Chondrocyte (in vitro differentiated cells): ENCODE measurements at places on chromosomes 2 and 18. TPM values are rescaled to one million over a fixed set of nuclear protein-coding genes. Genes with fewer than 3 reads are reported as not detected.

DNA sequence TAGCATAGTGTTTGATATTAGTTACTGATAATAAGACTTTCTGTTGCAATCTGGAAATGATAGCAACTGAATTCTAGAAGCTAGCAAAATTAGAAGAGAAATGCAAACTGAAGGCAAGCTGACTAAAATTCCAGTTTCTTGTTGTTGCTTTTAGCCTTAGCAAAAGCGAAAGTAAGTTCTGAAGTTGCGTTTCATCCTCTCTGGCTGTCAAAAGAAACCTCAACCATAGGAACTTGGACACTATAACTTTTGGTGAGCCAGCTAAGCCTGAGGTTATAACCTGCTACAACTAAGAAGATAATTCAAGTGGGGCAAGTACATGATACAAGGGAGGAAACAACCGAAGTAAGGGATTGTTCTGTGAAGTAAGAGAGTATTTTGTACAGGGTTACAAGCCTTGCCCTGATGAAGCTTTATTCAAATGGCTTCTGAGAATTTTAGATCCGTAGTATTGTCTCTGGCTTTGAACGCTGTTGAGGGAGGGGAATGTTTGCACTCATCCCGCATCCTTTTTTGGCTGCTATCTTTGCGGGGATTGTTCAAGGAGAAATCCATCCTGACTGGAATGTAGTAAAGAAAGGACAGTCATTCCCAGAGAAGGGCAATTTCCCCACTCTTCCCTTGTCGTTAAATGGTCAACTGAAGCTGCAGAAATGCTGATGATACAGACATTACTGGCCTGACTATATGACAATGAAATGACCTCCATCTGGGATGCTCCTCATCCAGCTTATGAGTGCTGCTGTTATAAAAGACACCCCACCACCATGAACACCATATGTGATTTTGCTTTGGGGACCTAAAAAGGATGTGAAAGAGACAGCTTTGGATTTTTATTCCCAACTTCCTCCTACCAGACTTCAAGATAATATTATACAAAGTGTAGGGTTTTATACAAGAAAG, 7.0 kb upstream of the TMX3 start:
- H3K36me3 ChIP-seq, result peaks cover 2% of the 10 kb centered on the region
- no peak overlapping the region for H3K4me3 ChIP-seq
- no peak overlapping the region for H3K27ac ChIP-seq
- DNase-seq, result no peak
- H3K4me1 ChIP-seq, result peaks cover 3% of the 10 kb centered on the region

DNA sequence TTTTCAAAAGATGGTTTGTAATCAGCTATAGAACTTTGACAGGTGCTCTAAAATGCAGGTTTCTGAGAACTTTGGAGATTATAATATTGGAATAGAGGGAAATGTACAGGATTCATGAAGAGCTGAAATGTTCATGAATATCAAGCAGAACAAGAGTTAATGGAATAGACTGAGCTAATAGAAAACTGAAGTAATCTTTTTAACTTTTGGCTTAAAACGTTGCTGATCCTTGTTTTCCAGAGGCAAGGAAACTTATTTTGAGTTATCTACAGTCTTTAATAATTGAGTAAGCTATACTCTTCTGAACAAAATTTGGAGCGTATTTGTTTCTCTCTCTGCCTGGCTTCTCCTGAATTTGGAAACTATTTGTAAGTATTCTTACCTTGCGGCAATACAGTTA, 10.8 kb upstream of the IL18RAP start:
- peaks cover 11% of the 10 kb centered on the region for H3K27me3 ChIP-seq
- H3K27ac ChIP-seq, result no peak overlapping the region
- H3K4me3 ChIP-seq, result no peak overlapping the region
- H3K36me3 ChIP-seq, result no peaks in the 10 kb centered on the region
- H3K4me1 ChIP-seq, result no peaks in the 10 kb centered on the region

DNA sequence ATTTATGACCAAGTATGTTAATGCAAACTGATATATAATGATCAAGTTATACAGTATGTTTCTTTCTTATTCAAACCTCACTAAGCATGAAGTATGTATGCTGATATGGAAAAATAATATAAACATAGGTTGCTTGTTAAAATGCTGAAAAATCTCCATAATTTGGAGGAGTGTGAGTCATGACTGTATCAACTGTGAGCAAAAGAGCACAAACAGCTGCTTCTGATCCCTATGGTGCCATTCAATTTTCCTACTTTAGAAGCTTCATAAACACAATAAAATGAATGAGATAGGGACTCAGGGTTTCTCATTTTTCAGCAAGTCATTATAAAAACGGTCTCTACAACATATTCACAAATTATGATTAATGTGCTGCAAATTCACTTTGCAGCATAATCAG, 129.9 kb upstream of the TFPI start:
- no peak overlapping the region for H3K27ac ChIP-seq
- DNase-seq, result no peak
- no peaks in the 10 kb centered on the region for H3K36me3 ChIP-seq
- H3K4me3 ChIP-seq, result no peak overlapping the region
- H3K27me3 ChIP-seq, result no peaks in the 10 kb centered on the region
- peaks cover 10% of the 10 kb centered on the region for H3K4me1 ChIP-seq

GRCh38 chr2:47058003-47058931, 96.8 kb downstream of the STPG4 start:
- peaks cover 7% of the 10 kb centered on the region for H3K36me3 ChIP-seq
- no peak for DNase-seq
- H3K27ac ChIP-seq, result peak overlapping the region; percentile 88
- H3K4me1 ChIP-seq, result peaks cover 57% of the 10 kb centered on the region
- H3K4me3 ChIP-seq, result no peak overlapping the region
- no peaks in the 10 kb centered on the region for H3K27me3 ChIP-seq

DNA sequence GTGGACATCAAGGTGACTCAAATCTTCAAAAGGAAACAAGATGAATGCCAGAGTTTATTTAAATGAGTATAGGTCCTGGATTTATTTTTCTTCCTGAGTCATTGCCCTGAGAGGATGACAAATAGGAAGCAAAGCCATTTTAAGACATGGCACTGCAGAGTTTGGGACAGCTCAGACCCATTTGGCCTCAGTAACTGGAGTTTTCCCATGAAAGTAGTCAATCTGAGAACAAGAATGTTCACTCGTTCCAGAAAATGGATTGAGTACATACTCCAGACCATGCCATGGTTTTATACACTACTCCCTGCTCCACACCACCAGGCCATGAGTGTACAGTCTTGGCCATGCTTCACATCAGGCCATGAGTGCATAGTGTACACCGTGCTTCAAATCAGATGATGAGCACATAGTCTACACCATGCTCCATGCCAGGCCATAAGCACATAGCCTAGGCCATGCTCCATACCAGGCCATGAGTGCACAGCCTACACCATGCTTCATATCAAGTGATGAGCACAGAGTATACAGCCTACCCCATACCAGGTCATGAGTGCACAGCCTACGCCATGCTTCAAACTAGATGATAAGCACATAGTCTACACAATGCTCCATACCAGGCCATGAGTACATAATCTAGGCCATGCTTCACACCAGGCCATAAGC, 202.4 kb downstream of the FBXO15 start:
- no peak overlapping the region for H3K4me3 ChIP-seq
- H3K27me3 ChIP-seq, result no peaks in the 10 kb centered on the region
- H3K36me3 ChIP-seq, result no peaks in the 10 kb centered on the region
- H3K27ac ChIP-seq, result no peak overlapping the region
- H3K4me1 ChIP-seq, result no peaks in the 10 kb centered on the region

The TMEM247 gene
- not detected in 3 replicates for total RNA-seq

DNA sequence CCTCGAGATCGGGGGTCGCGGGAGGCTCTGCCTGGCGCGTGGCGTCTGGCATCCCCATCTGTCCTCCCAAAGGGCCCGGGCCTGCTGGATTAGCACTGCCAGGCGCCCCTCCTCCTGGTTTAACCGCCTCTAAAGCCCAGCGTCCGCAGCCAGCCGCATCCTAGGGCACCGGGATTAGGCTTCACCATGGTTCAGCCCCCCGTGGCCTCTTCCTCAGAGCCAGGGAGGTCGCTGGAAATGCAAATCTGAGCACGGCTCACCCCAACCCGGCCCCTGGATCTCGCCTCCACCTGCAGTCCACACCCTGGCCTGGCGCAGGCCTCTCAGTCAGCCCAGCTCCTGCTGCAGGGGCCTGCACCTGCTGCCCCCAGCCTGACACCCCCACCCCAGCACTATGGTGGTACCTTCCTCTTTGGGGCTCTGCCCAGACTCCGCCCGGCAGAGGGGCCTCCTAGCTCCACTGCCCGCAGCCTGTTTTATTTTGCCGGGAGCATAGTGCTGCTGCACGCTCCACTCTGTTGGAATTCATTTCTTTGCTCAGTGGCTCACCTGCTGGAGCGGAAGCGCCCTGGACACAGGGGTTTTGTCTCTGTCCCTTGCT, 13.2 kb downstream of the PRELID3A start:
- peak overlapping the region; percentile 64 for H3K4me3 ChIP-seq
- H3K4me1 ChIP-seq, result peaks cover 23% of the 10 kb centered on the region
- peak; percentile 81 for DNase-seq

DNA sequence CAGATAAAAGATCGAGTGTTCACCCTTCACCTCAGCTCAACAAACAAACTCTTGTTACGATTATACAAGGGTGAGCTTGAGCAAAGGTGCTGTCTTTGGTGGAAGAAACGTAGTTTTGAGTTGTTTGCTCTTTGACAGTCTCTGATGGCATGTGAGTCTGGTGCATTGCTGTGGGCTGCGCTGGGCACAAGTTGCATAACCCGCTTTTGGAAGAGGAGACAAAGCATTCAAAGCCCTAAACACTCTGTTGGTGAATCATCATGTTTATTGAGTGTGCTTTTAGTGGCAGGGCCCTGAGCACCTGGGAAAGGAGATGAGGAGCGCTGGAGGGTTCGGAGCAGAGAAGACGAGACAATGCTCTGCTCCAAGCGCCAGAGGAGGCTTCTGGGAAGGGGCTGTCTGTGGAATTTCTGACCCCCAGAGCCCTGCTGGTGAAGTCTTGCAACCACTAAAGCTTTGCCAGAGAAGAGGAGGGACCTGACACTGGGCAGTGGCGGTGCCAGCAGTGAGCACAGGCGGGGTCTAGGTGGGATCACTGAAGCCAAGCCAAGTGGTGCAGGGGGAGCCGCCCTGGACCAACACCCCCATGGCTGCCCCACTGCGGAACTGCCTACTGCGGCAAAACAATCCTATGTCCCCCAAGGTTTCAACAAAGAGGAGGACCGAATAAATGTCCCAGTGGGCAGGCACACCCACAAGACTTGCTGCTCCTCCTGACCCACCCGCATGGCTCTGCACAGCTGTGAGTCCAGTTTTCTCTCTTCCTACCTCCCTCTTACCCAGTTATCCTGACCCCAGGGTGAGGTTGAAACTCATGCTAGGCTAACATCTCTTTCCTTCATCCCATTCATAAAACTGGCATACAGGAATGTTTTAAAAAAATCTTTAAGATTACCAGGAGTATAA, 64.0 kb downstream of the TNFRSF11A start:
- peaks cover 2% of the 10 kb centered on the region for H3K36me3 ChIP-seq
- H3K27ac ChIP-seq, result no peak overlapping the region
- H3K4me3 ChIP-seq, result no peak overlapping the region
- peaks cover 6% of the 10 kb centered on the region for H3K27me3 ChIP-seq

The FIGN gene
- total RNA-seq, result 11.8 to 23.4 TPM (median 12.1 TPM) in 3 replicates

DNA sequence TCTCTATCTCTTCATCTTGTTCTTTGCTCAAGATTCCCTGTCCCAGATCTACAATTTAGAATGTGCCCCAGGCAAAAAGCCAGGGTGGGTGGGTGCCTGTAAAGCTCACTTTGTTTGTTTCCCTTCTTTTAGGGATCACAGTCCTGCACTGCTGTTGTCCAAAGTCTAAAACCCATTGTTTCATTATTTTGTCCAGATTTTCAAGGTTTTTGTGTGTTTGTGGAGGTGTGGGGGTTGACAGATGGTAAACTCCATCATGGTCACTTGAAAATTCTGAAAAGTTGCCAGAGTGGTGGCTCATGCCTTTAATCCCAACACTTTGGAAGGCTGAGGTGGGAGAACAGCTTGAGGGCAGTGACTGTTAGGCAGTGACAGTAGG, 41.5 kb downstream of the YES1 start:
- DNase-seq, result no peak
- H3K36me3 ChIP-seq, result no peaks in the 10 kb centered on the region
- H3K27ac ChIP-seq, result no peak overlapping the region
- H3K4me3 ChIP-seq, result no peak overlapping the region
- no peaks in the 10 kb centered on the region for H3K27me3 ChIP-seq

DNA sequence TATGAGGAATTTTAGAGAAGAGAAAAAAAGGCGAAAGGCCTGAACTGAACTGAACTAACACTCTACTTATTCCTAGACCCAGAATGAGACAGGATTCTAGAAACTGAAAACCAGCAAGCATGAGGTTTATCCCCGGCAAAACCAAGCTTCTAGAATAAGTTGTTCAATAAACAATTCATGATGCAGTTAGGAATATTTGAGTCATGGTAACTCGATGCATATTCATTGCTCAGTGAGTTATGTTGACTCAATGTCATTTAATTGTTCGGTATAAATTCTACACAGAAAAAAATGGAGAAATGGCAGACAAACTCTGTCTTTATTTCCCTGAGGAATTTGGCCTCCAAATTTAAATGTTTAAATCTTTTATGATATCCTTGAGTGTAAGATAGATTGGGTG, 321.5 kb downstream of the SATB2 start:
- no peaks in the 10 kb centered on the region for H3K4me1 ChIP-seq
- H3K36me3 ChIP-seq, result no peaks in the 10 kb centered on the region
- no peak for DNase-seq

DNA sequence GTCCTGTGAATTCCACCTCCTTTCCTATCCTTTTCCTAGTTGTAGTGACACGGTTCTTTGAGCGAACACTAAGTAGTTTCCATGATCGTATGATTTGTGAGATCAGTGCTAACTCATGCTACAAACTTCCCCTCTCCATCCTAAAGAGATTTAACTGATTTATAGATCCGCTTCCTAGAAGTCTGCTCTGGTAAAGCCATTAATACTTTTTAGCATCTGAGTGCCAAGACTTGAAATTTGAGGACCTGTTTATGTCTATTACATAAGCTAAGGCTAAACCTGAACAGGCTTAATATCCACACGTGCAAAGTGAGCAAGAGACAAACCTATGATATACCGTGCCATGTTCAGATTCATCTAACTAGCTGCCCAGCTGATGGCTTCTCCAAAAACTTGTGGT, 14.9 kb downstream of the PROKR1 start:
- no peak overlapping the region for H3K4me3 ChIP-seq
- no peaks in the 10 kb centered on the region for H3K36me3 ChIP-seq
- no peak overlapping the region for H3K27ac ChIP-seq
- DNase-seq, result no peak
- H3K27me3 ChIP-seq, result peaks cover 16% of the 10 kb centered on the region
- H3K4me1 ChIP-seq, result peaks cover 7% of the 10 kb centered on the region

DNA sequence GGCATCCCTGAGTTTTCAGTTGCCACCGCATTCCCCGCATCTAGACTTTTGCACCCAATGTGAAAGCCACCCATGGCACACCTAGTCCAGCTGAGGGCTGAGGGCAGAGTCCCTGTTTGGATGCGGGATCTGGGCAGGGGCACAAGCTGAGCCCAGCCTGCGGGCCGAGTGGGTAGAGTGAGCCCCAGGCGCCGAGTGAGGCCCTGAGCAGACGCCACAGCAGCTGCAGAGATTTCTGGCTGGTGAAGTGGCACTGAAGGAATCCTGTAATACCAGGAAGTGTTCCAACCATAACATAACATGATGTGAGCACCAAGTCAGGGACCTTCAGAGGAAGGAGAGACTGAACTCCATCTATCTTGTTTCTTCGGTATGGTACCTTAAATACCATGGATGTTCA, 27.7 kb upstream of the FRZB start:
- DNase-seq, result no peak
- no peaks in the 10 kb centered on the region for H3K27me3 ChIP-seq
- peak overlapping the region; percentile 83 for H3K27ac ChIP-seq

The LYG1 gene
- total RNA-seq, result 0.36 to 0.99 TPM (median 0.57 TPM) in 3 replicates
